Upper lobe of left lung (tissue), 6 donors: ENCODE measurements at places on chromosomes 1 and 21. TPM values are rescaled to one million over a fixed set of nuclear protein-coding genes. Genes with fewer than 3 reads are reported as not detected.

DNA sequence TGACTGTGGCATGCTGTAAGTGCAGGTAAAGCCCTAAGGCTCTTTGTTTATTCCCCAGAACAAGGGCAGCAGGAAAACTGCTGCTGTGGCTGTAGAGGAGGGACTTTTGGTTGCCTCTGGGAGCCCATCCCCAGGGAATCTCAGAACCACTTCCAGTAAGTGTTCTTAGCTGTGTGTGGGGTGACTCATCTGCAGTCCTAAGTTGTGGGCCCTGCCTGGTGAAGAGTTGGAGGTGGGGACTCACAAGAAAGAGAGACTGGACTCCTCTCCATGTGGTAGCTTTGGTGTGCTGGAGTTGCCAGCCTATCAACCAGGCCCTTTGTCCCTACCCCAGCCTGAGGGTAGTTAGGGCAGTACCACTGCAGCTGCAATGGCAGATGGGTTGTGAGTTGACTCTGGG lies 24.0 kb upstream of the DENND1B start:
- no peaks in the 10 kb centered on the region for H3K36me3 ChIP-seq
- no peak overlapping the region for H3K27ac ChIP-seq
- H3K4me3 ChIP-seq = no peak overlapping the region
- no peak for DNase-seq

- no peak for DNase-seq
- peak overlapping the region; percentile 89 for H3K27ac ChIP-seq
- H3K4me1 ChIP-seq = peaks cover 95% of the 10 kb centered on the region
- no peaks in the 10 kb centered on the region for H3K27me3 ChIP-seq
- H3K4me3 ChIP-seq = no peak overlapping the region
Observed at GRCh38 chr1:9239622-9240401, 5.2 kb downstream of the H6PD start.

The AJAP1 gene
- 4.6 TPM for total RNA-seq

The THEMIS2 gene
- total RNA-seq = 216 TPM

The APOBEC4 gene
- total RNA-seq = 2.9 TPM
